Hepatocyte (in vitro differentiated cells): ENCODE measurements at places on chromosomes 12 and 14. TPM values are rescaled to one million over a fixed set of nuclear protein-coding genes. Genes with fewer than 3 reads are reported as not detected.

DNA sequence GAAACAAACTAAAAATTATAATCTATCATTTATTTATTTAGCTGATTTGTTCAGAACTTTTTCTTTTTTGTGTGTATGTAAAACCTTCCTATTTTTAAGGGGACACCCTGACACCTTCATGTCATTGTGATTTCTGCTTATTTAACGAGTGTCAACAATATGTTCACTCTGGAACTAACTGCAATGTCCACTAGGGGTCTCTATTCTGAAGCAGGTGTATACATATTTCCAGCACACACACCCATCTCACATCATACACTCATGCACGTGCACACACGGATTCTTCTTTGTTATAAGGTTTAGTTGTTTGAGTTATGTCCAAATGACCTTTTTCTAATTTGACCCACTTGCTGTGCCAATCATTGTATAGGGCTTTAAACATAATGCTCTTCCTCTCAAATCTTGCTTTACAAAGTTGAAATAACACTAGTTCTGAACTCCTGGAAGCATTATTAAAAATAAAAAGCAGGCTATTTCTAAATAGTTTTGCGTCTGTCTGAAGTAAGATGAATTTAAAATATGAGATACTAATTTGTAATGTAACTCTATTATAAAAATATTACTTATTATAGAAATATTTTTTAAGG lies 15.5 kb downstream of the E2F7 start:
- peak; percentile 82 for DNase-seq

- no peak for DNase-seq
Measured at GRCh38 chr12:4114986-4115385, 158.6 kb upstream of the CCND2 start.

DNA sequence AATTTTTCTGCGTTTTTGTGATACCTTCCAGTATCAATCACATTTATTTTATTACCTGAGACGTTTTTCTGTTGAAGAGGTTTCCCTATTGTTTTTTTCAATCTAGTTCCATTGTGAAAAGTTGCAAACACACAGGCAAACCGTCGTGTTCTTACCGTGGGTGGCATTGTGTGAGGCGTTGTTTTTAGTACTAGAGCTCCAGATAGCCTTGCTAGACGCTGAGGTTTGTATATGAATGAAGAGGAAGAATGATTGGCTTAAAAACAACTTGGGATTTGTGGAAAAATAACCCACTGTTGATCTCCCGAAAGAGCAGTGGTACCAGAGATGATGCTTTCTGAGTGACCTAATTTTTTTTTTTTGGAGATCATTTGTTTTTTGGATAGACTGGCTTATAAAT lies 1.0 kb downstream of the SOCS4 start:
- DNase-seq: no peak

- DNase-seq: no peak
Measured at GRCh38 chr12:2683283-2684025, 111.3 kb upstream of the FKBP4 start.

DNA sequence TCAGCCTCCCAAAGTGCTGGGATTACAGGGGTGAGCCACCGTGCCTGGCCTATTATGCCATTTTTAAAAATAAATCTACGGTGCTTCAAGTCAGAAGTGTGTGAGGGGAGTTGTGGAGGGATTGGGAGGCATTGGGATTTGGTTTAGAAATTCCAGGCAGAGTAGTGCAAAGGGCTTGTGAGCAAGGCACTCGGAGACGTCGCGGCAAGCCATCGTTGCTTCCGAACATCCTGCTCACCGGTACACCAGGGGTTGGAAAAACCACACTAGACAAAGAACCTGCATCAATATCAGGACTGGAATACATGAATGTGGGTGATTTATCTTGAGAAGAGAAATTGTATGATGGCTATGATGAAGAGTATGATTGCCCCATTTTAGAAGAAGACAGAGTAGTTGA lies 227.0 kb downstream of the ALG10 start:
- no peak for DNase-seq

GRCh38 chr14:99250636-99251208 lies 21.3 kb downstream of the BCL11B start:
- no peak for DNase-seq

DNA sequence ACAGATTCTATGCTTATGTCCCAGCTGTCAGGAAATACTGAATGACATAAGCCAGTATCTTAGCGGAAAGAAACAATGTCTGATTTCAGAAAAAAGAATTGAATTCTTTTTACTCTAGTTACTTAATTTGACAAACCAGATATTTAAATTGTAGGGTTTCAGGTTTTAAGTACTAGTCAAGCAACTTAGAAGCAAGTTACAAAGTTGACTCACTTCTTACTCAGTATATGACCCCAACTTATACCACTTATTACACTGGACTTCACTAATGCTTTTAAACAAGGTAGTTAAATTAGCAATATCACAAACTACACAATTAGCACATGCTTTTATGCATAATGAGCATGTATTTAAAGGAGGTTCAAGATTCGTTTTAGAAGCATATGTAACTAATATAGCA lies 7.1 kb downstream of the GMFB start:
- no peak for DNase-seq

Gene NUAK1
- total RNA-seq: 5.3 and 13.0 TPM in 2 replicates
